ENCODE measurements at places on chromosomes 5 and 9.

GRCh38 chr9:72354704-72355103 lies 10.3 kb downstream of the ZFAND5 start:
- peaks cover 23% of the 10 kb centered on the region for H3K4me1 ChIP-seq
- H3K27ac ChIP-seq: peak overlapping the region; percentile 80
- no peak overlapping the region for H3K4me3 ChIP-seq
- peaks cover 77% of the 10 kb centered on the region for H3K36me3 ChIP-seq
- no peak for DNase-seq
- no peaks in the 10 kb centered on the region for H3K27me3 ChIP-seq

GRCh38 chr5:146447734-146448380 lies 724 bp downstream of the TCERG1 start:
- peak overlapping the region; percentile 95 for H3K27ac ChIP-seq
- peaks cover 36% of the 10 kb centered on the region for H3K4me1 ChIP-seq
- H3K36me3 ChIP-seq: no peaks in the 10 kb centered on the region
- H3K4me3 ChIP-seq: peak overlapping the region; percentile 94
- no peaks in the 10 kb centered on the region for H3K27me3 ChIP-seq

DNA sequence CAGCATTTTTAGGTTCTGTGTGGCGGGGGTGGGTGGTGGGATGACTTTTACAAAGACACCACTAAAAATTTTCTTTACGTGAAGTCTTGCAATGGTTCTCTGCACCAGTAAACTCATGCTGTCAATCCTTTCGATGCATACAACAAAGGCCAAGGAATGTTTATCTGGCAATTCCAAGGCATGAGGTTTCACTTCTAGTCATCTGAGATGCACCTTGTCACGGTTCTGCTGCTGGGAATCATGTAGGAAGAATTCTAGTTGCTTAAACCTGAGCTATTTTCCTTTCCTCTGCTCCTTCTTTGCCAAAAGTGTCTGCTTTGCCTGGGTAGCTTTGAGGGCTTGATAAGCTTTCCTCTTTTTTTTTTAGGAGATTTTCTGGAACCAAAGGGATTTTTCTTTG lies 1204.5 kb upstream of the SEMA6A start:
- H3K27ac ChIP-seq: no peak overlapping the region
- H3K27me3 ChIP-seq: no peaks in the 10 kb centered on the region
- H3K4me1 ChIP-seq: no peaks in the 10 kb centered on the region

- H3K4me1 ChIP-seq: no peaks in the 10 kb centered on the region
- no peak overlapping the region for H3K4me3 ChIP-seq
- no peaks in the 10 kb centered on the region for H3K36me3 ChIP-seq
- no peak for DNase-seq
- H3K27me3 ChIP-seq: peaks cover 5% of the 10 kb centered on the region
- H3K27ac ChIP-seq: no peak overlapping the region
Observed at GRCh38 chr5:137491121-137491520, 8.0 kb downstream of the SPOCK1 start.

DNA sequence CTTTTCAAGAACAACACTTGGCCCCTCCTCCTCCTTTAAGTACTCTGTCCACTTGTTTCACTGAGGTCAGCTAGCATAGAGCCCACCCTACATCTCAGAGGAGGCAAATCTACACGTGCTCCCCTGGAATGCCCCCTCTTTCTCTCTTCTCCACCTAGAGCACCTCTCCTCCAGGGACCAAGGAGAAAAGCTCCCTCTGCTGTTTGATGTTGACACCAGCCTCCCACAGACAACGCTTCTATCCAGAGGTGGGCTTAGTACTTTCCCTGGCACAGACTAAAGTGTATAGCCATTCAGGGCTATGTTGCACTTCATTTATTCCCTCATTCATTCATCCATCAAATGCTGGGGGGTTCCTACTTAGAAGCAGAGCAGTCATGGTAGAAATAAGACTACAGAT lies 68.2 kb upstream of the TAF1L start:
- no peaks in the 10 kb centered on the region for H3K36me3 ChIP-seq
- H3K27me3 ChIP-seq: no peaks in the 10 kb centered on the region
- no peaks in the 10 kb centered on the region for H3K4me1 ChIP-seq
- DNase-seq: no peak

DNA sequence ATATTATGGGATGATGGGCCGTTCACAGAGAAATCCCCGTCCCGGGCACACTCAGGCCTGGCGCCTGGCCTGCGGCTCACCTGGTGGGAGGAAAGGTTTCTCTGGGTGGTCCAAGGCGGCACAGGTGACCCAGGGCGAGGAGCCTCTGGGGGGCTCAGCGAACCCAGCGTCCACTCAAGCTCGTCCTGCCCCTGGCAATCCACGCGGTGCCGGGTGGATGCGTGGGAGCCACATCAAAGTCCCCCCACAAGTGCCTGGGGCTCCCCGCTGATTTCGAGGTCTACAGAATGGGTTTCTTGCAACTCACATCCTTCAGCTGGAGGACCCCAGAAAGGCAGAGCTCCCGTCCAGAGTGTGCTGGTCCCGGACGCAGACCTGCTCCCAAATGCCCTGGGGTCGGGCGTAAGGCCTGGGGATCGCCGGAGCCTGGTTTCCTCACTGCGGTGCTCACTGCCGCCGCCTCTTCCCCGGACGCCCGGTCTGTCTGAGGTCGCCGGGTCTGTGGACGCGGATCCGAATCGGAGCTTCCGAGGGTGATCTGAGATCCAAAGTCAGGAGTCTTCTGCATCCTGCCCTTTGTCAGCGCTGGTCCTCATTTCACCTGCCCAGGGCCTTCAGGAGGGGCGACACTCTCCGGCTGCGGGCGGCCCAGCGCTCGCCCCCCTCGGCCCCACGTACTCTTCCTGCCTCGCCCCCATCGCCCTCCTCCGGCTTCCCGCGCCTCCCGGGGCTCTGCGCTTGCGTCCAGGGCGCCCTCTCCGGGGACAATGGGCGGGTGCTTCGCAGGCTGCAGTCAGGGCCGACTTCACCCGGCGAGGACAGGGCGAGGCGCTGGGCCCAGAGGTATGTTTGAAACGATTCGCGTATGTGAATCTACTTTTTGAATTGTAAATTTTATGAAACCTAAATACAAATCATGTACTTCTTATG lies 20.0 kb upstream of the RUFY1 start:
- H3K4me3 ChIP-seq: peak overlapping the region; percentile 38
- DNase-seq: peak; percentile 75
- H3K4me1 ChIP-seq: peaks cover 16% of the 10 kb centered on the region
- peaks cover 11% of the 10 kb centered on the region for H3K27me3 ChIP-seq
- no peaks in the 10 kb centered on the region for H3K36me3 ChIP-seq

GRCh38 chr5:108303086-108303485 lies 78.8 kb downstream of the FBXL17 start:
- no peaks in the 10 kb centered on the region for H3K4me1 ChIP-seq
- no peaks in the 10 kb centered on the region for H3K27me3 ChIP-seq
- H3K27ac ChIP-seq: no peak overlapping the region
- no peak overlapping the region for H3K4me3 ChIP-seq
- DNase-seq: no peak

- H3K4me1 ChIP-seq: no peaks in the 10 kb centered on the region
- H3K27me3 ChIP-seq: no peaks in the 10 kb centered on the region
- H3K36me3 ChIP-seq: no peaks in the 10 kb centered on the region
- H3K27ac ChIP-seq: no peak overlapping the region
Observed at GRCh38 chr5:66710557-66711088, 114.4 kb downstream of the MAST4 start.

- H3K4me1 ChIP-seq: no peaks in the 10 kb centered on the region
- H3K4me3 ChIP-seq: no peak overlapping the region
- no peak for DNase-seq
- H3K27ac ChIP-seq: no peak overlapping the region
- H3K36me3 ChIP-seq: no peaks in the 10 kb centered on the region
Observed at GRCh38 chr5:73805449-73805848, 179.5 kb downstream of the ARHGEF28 start.

- H3K4me3 ChIP-seq: no peak overlapping the region
- no peaks in the 10 kb centered on the region for H3K27me3 ChIP-seq
- peaks cover 6% of the 10 kb centered on the region for H3K4me1 ChIP-seq
- H3K27ac ChIP-seq: no peak overlapping the region
- no peak for DNase-seq
Observed at GRCh38 chr9:114400219-114400618, 12.4 kb upstream of the AKNA start.

GRCh38 chr9:128043467-128043868 lies 23.7 kb downstream of the NAIF1 start:
- H3K4me3 ChIP-seq: no peak overlapping the region
- DNase-seq: no peak
- H3K27ac ChIP-seq: no peak overlapping the region
- no peaks in the 10 kb centered on the region for H3K36me3 ChIP-seq

- no peaks in the 10 kb centered on the region for H3K27me3 ChIP-seq
- peak overlapping the region; percentile 79 for H3K27ac ChIP-seq
- H3K36me3 ChIP-seq: no peaks in the 10 kb centered on the region
- peaks cover 44% of the 10 kb centered on the region for H3K4me1 ChIP-seq
- DNase-seq: no peak
Observed at GRCh38 chr9:130069048-130069447, 15.3 kb downstream of the GPR107 start.

DNA sequence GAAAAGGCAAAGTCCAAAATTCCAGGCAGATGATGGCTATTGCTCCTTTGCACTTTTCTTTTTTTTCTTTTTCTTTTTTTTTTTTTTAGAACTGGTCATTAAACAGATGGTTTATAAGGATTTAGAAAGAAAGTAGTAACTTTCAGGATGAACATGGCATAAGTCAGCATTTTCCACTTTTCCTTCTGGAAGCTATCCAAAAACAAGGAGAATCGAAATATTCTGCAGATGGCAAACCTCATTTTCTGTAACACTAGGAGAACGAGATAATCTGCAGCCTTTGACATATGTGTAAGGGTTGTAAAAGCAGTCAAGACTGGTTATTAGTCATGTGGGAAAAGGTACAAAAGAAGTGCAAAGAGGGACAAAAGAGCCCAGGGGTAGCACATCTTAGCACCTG lies 69.1 kb upstream of the PUM3 start:
- DNase-seq: no peak
- no peak overlapping the region for H3K4me3 ChIP-seq
- H3K4me1 ChIP-seq: no peaks in the 10 kb centered on the region
- no peaks in the 10 kb centered on the region for H3K36me3 ChIP-seq

GRCh38 chr5:67050125-67050524 lies 146.5 kb downstream of the CD180 start:
- H3K27ac ChIP-seq: no peak overlapping the region
- DNase-seq: no peak
- H3K4me1 ChIP-seq: peaks cover 7% of the 10 kb centered on the region
- no peaks in the 10 kb centered on the region for H3K36me3 ChIP-seq
- H3K4me3 ChIP-seq: no peak overlapping the region

DNA sequence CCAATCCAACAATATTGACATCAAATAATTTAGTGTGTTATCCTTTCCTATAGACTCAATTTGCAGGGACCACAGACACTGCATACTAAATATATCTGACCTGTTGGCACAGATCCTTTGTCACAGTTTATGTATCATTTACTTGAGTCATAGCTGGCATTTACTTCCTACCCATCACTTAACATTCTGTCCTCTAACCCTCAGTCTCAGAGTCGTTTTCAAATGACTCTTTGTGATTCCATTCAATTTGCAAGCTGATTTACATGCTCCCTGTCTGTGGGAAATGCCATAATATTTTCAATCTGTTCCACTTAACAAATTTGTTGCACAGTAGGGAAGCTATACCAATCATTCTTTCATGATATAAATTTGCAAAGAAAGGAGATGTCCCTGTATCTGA lies 265.7 kb upstream of the EDIL3 start:
- H3K27me3 ChIP-seq: no peaks in the 10 kb centered on the region
- no peak overlapping the region for H3K4me3 ChIP-seq
- no peaks in the 10 kb centered on the region for H3K36me3 ChIP-seq
- no peak for DNase-seq
- no peaks in the 10 kb centered on the region for H3K4me1 ChIP-seq
- H3K27ac ChIP-seq: no peak overlapping the region

GRCh38 chr9:109771796-109772531 lies 8.0 kb upstream of the PALM2AKAP2 start:
- no peaks in the 10 kb centered on the region for H3K27me3 ChIP-seq
- H3K4me1 ChIP-seq: peaks cover 3% of the 10 kb centered on the region
- H3K27ac ChIP-seq: no peak overlapping the region
- no peak for DNase-seq
- H3K36me3 ChIP-seq: no peaks in the 10 kb centered on the region

DNA sequence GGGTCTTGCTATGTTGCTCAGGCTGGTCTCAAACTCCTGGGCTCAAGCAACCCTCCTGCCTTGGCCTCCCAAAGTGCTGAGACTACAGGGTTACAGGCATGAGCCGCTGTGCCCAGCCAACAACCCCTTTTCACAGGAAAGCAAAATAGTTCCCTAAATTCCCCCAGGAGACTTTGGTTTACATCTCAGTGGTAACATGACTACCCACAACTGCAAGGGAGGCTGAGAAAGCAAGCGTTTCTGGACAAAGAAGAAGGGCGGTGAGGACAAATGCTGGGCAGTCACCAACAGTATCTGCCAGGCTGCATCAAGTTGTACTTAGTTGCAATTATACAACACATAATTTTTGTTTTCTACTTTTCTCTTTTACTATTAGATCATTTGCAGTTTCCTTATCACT lies 7.4 kb upstream of the ADGRD2 start:
- H3K36me3 ChIP-seq: no peaks in the 10 kb centered on the region
- H3K27ac ChIP-seq: no peak overlapping the region
- no peak for DNase-seq
- H3K27me3 ChIP-seq: peaks cover 58% of the 10 kb centered on the region
- H3K4me3 ChIP-seq: no peak overlapping the region
- H3K4me1 ChIP-seq: no peaks in the 10 kb centered on the region

DNA sequence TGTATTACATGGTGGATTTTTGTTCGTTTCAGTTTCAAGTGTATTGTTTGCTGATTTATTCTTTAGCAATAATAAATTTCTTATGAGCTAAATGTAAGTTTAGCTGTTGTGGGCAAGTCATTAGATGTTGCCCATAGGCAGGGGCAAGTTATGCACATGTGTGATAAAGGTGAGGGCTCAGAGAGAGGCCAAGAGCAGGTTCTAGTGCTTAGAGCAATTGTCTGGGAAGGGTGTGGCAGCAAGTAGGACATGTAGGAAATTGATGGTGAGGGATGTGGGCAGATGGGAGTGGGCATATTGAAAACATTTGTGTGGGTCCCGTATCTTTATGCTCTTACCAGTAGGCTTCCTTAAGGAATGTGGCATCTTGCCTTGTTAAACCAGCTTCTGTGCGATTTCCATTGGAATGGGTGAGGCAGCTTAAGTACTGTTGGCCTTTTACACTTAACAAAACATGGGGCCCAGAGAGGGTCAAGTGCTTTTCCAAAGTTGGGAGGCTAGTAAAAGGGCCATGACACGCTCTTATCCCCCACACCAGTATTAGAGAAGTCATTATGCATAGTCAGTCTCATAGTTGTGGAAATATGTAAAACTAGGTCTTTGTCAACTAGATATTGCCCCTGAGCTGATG lies 60.6 kb downstream of the KDM4C start:
- no peaks in the 10 kb centered on the region for H3K4me1 ChIP-seq
- DNase-seq: no peak
- H3K4me3 ChIP-seq: no peak overlapping the region
- H3K27me3 ChIP-seq: no peaks in the 10 kb centered on the region

- H3K4me3 ChIP-seq: no peak overlapping the region
- no peak overlapping the region for H3K27ac ChIP-seq
- no peaks in the 10 kb centered on the region for H3K36me3 ChIP-seq
- H3K4me1 ChIP-seq: no peaks in the 10 kb centered on the region
- no peaks in the 10 kb centered on the region for H3K27me3 ChIP-seq
Observed at GRCh38 chr9:90325913-90326653, 316.5 kb downstream of the DIRAS2 start.
